NK-92 treated with Interleukin-12 subunit alpha and Interleukin-12 subunit beta, amount 100 ng/mL, for 24 hours (cell line): ENCODE measurements at places on chromosomes 13 and 19.
A peak's percentile ranks its signal among the peaks of the same experiment; 100 is the strongest.

DNA sequence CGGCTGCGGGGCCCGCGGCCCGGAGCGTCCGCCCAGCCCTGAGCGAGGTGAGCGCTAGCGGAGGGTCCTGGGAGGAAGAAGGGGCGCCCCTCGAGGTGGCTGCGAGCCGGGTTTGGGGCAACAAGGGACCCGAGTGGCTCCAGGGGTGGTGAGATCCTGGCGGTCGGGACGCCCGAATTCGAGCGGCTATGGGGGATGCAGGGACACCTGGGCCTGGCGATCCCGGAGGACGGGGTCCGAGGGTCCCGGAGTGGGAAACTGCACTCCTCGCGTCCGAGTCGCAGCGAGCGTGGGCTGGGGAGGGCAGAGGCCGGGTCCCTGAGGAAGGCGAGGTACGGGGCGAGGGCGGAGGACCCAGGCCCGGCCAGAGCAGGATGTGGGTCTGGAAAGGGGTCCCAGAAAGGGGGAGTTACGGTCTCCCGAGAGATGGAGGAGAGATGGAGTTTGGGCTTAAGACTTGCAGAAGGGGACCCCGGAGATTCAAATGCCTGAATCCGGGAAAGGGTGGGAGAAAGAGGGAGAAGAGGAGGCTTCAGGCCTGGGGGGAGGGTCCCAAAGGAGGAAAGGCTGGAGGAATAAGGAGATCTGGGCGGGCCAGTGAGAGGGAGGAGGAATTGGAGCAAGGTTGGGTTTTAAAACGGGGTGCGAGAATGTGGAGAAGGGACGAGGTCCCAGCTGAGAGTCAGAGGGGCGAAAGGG lies 542 bp downstream of the CACNG7 start:
- DNase-seq, result no peak

- no peak for DNase-seq
Measured at GRCh38 chr19:13726323-13726722, 38.0 kb upstream of the MRI1 start.

DNA sequence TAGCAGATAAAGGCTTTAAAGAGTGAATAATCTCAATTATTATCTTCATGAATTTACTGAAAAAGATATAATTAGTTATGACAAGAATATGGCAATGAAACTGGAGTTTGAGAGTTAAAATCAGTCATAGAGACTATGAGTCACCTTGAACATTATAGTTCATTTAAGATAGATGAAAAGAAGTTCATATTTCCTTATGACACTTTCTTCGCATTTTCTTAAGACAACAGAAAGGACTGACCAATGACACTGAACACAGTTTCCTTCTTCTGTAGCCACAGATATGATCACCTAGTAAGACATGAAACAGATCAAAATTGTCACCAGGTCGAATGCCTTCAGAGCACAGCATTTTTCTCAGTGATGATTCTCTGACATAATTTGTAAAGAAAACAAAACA lies 202.1 kb downstream of the KLF12 start:
- no peak for DNase-seq

- no peak for DNase-seq
Measured at GRCh38 chr13:81409284-81409683, 1068.4 kb upstream of the SPRY2 start.

DNA sequence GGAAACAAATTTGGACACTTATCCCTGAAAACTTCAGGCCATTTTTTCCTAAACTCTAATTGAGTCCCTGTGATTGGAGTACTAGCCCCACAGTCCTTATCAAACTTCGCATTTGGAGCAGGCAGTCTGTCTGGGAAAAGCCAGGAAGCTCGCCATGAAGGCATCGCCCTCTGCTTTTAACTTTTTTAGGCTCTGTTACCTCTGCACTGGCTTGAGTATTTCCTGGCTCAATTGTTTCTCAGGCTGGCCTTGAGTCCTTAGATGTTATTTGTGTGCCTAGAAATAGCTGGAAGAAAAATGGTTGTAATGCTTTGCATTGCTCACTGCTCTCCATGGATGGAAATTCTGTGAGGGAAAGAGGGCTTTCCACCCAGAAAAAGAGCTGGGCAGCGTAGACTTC lies 24.2 kb downstream of the ACTN4 start:
- no peak for DNase-seq

DNA sequence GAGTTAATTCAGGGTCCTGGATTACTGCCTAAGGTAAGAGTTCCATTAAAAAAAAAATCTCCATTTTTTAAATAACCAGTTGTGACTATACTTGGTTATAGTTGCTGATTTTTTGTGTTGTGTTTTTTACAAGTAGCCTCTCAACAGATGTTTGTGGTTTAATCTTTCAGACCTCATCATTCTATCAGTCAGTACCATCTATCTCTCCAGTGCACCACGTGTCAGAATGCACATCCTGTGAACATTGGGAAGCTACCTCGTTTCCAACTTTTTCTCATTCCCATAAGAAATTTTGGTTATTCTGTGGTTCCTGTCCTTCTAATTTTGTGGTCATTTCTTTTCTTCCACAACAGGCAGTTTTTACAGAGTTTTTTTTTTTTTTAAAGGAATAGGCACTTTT lies 39.2 kb downstream of the WDFY2 start:
- DNase-seq, result no peak

DNA sequence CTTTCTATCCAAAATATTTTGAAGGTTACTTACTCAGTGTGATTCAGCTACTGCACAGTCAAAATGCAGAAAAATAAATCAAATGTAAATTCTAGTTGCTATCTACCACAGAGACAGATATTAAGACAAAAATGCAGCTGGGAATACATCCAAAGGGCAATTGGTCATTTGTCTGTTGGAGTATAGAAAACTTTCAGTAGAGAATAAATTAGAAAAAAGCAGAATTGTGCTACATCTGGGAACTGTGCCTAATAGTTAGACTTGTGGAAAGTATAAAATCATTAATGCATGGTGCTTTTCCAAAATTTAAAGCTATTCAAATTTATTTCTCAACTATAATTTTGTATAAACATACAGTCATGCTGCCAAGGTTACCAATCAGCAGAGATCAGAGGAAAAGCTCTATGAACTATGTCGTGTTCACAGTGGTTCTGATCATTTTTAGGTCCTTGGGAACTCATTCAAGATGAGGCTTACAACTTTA lies 1635.8 kb downstream of the PCDH9 start:
- DNase-seq, result no peak

DNA sequence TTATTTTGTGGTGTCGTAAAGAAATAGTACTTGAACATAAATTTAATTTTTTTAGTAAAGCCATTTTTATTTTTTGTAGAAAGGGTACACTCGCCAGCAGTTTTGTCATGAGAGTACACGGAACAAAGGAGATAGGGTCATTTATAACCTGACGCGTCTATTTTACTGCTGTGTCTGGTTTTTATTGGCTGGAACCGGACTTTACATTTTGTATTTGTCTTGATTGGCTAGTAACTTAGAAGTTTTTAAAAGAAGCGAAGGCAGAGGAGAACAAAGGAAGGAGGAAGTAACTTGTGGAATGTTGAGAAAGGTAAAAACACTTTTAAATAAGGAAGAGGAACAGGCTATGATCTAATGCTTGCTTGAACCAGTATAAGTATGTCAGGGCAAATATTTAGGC lies 43.5 kb downstream of the TRPM4 start:
- no peak for DNase-seq

DNA sequence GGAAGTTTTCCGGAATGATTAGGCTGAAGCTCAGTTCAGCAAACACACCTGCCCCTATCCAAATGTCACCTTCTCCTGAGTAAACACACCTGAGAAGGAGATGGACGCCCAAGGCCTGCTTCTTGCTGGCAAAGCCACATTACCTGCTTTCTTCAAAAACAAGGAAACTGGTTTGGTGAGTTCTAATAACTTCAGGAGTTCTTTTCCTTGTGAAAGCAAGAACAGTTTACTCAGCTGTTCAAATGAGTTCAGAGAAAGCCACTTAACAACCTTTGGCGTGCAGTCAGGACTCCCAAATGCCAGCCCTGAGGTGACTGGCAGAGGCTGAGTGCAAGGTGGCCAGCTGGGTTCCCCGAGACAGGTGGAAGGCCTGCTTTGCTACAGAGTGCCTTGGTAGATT lies 160.5 kb downstream of the STK24 start:
- no peak for DNase-seq

- peak; percentile 88 for DNase-seq
Measured at GRCh38 chr19:1252221-1252820, 3.9 kb downstream of the MIDN start.

DNA sequence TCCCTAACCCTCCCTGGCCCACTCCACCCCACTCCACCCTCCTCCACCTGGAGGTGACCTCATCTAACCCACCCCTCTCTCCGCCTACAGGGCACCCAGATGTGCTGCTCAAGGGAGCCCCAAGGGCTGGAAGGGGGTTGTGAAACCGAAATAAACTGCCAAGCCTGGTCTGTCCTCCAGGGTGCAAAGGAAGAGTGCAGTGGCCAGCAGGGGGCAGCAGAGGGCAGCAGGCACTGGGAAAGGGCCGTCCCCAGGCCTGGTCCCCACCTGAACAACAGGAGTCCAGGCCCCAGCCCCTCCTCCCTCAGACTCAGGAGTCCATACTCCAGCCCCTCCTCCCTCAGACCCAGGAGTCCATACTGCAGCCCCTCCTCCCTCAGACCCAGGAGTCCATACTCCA lies 8.4 kb upstream of the BCAM start:
- peak; percentile 72 for DNase-seq

DNA sequence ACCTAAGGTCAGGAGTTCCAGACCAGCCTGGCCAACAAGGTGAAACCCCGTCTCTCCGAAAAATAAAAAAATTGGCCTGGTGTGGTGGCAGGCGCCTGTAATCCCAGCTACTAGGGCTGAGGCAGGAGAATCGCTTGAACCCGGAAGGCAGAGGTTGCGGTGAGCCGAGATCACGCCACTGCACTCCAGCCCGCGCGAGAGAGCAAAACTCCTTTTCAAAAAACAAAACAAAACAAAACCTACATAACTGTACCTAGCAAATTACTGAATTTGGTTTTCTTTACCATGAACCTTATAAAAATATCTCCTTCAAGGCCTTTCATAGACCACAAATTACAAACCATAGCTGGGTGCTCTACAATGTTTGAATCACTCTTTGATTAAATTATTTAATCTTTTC lies 760 bp downstream of the ZNF91 start:
- no peak for DNase-seq

DNA sequence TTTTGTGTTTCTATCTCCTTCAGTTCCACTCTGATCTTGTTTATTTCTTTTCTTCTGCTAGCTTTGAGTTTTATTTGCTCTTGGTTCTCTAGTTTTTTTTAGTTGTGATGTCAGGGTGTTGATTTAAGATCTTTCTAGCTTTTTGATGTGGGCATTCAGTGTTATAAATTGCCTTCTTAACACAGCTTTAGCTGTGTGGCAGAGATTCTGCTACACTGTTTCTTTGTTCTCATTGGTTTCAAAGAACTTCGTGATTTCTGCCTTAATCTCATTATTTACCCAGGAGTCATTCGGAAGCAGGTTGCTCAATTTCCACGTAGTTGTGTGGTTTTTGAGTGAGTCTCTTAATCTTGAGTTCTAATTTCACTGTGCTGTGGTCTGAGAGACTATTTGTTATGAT lies 251.7 kb upstream of the HTR2A start:
- DNase-seq, result no peak

GRCh38 chr13:45388664-45389063 lies 29.5 kb downstream of the SLC25A30 start:
- DNase-seq, result no peak

- DNase-seq, result no peak
Measured at GRCh38 chr19:35353635-35354034, 4.6 kb upstream of the FFAR3 start.

DNA sequence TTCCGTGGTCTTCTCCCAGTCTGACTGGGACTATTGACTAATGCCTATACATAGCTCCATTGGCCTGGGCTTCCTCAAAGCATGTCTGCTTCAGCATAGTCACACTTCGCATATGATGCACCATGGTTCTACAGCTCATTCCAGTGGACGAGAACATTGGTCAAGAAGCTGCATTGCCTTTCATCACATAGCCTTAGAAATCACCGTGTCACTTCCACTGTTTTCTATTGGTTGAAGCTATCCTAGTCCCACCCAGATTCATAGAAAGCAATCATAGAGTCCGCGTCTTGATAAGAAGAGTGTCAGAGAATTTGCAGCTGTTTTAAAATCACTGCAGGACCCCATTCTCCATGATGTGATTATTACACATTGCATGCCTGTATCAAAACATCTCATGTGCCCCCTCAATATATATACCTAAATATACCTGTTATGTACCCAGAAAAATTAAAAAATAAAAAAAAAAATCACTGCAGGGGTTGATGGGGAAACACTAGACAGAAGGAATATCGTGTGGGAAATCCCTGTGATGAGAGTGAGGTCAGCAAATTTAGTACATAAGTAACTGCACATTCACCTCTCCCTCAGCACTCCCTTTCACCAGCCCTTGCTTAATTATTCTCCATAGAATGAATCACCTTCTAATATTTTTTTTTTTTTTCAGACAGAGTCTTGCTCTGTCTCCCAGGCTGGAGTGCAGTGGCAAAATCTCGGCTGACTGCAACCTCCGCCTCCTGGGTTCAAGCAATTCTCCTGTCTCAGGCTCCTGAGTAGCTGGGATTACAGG lies 2.2 kb upstream of the ARHGAP33 start:
- DNase-seq, result no peak

DNA sequence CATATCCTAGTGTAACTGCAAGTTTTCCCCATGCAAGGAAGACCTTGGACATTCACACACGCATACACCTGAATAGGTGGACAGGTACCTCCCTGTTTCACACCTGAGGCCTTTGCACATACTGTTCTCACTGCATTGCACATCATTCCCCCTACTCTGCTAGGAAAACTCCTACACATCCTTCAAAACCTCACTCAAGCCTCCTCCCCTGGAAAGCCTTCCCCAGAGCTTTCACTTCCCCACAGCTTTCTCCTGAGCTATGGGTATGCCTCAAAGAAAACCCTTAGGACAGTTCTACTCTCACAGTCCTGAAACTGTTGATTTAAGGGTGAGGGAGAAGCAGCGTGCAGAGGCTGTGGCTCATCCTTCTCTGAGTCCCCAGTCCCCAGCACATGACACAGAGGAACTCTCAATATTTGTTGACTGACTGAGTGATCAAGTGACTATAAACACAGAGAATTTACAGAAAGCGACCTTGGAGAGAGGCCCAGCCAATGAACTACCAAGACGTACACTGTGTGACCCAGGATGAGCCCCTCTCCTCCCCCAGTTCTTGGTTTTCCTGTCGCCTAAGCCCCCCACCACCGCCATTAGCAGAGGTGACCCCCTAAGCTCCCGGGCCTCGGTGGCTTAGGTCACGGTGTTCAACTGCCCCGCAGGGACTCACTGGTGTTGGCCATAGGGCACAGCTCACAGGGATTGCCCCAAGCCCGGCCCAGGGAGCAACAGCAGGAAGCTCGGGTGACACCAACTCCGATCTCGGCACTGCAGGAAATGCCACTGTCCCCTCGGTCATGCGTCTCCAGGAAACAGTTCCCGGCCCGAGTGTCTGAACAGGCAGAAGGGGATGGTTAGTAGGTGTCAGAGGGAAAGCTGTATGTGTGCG lies 40.6 kb downstream of the FBN3 start:
- DNase-seq, result no peak

GRCh38 chr19:38736413-38737280 lies 7.6 kb downstream of the CAPN12 start:
- no peak for DNase-seq

- no peak for DNase-seq
Measured at GRCh38 chr13:32334671-32335070, 19.4 kb downstream of the BRCA2 start.
